ENCODE measurements at places on chromosomes 7 and 10.

- no peak for DNase-seq
These were observed 34.6 kb upstream of the CC2D2B start for GRCh38 chr10:95873139-95873538.

DNA sequence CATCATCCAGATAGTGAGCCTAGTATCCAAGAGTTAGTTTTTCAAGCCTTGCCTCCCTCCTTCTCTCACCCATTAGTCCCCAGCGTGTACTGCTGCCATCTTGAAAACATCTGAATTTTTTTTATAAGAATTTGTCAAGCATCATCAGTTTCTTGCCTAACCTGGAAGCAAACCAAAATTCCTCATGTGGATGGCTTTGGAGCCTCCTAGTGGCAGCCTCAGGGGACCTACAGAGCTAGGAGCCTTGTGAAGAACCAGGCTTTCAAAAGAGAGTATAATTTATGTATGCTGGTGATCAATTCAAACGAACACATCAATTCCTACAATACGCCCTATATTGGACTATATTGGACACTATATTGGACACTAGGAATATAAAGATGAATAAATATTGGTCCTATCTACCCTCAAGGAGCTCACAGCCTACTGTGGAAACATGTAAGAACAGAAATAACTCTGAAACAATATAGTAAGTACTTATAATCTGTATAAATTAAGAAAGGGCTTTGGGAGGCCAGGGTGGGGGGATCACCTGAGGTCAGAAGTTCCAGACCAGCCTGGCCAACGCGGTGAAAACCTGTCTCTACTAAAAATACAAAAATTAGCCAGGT, 63.4 kb downstream of the HPSE2 start:
- DNase-seq: no peak

GRCh38 chr7:50791363-50791937, 8.8 kb upstream of the GRB10 start:
- no peak for DNase-seq

- no peak for DNase-seq
These were observed 727 bp downstream of the ATRNL1 start for GRCh38 chr10:115093776-115094408.

- no peak for DNase-seq
These were observed 96.5 kb downstream of the CAMK1D start for GRCh38 chr10:12445701-12446334.

DNA sequence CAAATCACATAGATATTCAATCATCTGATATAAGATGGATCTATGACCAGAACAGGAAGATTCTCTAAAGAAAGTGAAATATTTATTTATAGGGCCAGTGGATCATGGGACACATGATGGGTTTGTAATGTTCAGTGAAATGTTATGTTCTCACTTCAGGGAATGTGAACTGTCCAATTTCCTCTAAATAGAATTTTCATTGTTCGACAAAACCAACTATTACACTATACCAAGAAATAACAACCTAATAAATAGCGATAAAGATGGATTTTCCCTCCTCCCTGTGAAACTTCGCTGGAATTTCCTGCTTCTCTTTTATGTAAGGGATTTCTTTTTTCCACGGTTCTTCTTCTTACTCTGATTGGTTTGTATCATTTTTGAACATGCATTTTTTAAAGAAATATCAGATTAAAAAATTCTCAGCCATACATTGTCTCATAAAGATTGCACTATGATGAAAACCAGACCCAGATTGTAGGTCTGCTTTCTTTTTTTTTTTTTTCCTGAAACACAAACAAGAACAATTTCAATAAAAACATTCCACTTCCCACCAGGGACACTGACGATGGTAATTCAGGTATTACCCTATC, 139.8 kb upstream of the ZEB1 start:
- no peak for DNase-seq

- no peak for DNase-seq
These were observed 35.6 kb downstream of the PITRM1 start for GRCh38 chr10:3136763-3137611.

- peak; percentile 50 for DNase-seq
These were observed 47.6 kb upstream of the ITGB1 start for GRCh38 chr10:33005322-33006301.

- DNase-seq: no peak
These were observed 60.9 kb upstream of the CAMK2B start for GRCh38 chr7:44386139-44386913.

GRCh38 chr10:63699785-63700613, 178.8 kb downstream of the REEP3 start:
- no peak for DNase-seq

DNA sequence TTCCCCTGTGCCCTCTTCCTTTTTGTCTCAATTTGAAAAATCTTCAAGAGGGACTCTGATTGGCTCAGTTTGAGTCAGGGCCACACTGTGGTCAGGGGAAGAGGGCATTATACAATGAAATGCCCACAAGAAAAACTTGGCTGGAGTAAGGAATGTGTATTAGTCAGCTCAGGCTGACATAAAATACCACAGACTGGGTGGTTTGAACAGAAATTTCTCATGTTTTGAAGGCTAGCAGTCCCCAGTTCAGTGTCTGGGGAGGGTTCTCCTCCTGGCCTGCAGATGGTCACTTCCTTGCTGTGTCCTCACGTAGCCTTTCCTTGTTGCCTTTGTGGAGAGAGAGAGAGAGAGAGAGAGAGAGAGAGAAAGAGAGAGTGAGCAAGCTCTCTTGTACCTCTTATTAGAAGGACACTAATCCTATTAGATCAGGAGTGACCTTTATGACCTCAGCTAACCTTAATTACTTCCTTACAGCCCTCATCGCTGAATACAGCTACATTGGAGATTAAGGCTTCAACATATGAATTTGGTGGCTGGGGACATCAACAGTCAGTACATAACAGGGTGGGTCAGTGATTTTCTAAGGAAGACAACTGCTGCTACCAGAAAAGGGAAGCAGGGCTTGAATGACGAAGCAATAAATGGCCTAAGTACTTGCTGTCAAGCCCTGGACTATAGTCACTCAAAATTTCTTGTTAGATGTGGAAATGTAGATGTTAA, 25.8 kb upstream of the FAM13C start:
- DNase-seq: no peak

DNA sequence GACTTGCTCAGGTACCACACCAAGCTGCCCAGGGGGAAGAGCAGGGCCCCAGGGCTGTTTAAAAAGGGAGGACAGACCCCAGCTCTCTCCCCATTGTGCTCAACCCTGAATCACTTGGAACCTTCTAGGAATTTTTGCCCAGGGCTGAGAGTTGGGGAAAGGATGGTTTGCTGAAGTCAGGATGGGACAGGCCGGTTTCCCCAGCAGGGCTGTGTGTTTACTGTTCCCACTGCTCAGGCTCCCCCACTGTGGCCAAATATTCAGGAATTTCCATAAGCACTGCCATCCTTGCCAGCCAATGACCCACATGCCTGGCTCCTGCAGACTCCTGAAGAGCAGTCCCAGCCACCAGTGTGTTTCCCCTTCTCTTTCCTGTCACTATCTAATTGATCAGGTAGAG, 120.7 kb downstream of the WDFY4 start:
- DNase-seq: no peak

- no peak for DNase-seq
These were observed 72.8 kb upstream of the NXPH1 start for GRCh38 chr7:8360564-8361153.

Data from stimulated activated CD4-positive, alpha-beta T cell treated with anti-CD3 and anti-CD28 coated beads, Interleukin-4, amount 100 ng/mL, for 1 hour (primary cell).